ENCODE measurements at places on chromosomes 13 and 19.

DNA sequence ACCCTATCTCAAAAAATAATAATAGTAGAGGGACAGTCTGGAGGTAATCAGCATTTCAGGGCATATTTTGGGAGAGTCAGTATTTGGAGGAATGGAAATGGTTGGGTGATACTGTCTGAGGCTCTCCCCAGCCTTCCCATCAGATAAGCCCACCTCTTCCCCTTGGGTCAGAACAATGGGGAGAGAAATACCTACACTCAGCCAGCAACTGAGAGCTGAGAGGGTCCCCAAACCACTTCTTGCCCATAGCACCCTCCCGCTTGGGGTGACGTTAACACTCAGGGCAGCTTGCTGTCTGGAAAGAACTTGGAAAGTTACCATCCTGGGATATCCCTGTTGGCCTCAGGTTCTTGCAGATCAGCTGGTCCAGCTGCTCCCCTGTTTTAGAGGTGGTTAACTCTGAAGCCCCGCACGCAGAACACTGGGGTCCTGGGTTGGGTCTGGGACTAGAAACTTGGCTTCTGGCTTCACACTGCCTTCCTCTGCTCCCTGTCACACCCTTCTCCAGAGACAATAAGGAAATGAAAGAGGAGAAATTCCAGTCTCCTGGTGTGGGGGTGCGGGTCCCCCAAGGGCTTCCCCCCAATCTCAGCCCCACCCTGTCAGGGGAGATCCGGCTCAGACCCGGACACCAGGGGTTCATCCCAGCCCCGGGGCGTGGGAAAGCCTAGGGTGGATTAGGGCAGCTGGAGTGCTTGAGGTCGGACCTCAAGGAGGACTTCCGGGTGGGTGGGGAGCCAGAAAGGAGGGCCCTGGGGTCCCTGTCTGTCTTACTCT is 2.5 kb downstream of the FOXA3 start:
- no peak for DNase-seq

DNA sequence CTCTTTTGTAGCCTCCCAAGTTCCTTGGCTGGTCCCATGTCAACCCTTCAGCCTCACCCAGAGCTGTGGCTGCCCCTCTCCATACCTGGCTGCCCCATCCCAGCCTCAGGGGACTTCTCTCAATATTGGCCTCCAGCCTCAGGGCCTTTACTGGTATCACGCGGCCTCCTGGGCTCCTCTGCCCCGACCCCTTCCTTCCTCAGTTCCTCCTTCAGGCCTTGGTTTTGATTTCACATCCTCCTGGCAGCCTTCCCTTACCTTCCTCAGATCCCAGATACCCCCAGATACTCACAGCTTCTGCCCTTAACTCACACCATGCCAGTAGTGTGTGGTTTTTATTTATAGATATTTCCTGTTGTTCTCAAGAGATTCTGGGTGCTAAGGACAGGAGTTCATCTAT is 12.8 kb upstream of the SCN1B start:
- DNase-seq: no peak

- no peak for DNase-seq
Observed at GRCh38 chr13:21616205-21616866, 12.4 kb upstream of the MICU2 start.

DNA sequence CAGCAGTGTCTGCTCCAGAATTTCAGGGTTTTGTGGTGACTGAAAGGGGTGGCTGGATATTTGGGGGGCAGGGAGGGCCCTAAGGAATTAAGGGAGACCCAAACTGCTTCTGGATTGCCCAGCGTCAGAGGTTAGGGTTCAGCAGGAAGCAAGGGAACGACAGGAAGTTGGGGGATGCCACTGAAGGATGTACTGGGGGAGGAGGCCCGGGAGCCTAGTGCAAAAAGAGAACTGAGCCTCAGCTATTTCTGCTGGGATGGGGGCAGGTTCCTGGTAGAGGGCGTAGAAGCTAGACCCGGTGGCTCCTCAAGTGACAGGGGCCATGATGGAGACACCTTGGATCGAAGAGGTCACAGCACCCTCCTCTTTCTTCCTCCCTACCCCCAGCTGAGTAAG is 1.1 kb downstream of the CYP2S1 start:
- no peak for DNase-seq

Measured in fibroblast of upper back skin (primary cell).